ENCODE measurements at places on chromosomes 7 and 10.

DNA sequence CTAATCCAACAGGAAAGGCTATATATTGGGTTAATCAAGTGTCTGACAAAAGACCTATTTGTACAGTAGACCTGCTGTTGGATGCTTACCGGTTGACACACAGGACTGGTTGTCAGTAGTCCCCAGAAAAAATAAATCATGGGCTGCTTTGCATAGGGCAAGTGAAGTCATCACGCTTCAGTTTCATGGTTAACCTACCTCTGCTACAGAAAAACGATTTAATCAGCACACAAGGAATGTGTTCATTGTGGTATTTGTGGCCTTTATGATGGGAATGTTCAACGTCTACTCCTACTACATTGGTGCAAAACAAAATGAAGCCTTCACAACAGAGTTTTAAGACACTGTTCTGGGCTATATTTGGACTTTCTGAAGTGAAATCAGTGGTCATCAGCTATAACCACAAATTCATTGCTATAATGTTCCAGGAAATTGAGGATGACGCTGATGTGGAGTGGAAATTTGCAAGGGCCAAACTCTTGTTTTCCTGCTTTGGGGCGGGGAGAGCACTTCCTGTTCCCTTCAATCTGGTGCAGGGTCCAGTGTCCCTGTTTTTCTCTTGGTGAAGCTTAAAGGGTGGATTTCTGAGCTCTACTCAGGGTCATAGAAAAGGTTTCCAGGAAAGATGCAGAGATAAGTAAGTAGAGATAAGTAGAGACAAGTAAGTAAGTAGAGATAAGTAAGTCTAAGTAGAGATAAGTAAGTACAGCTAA, 39.3 kb upstream of the GGCT start:
- DNase-seq = no peak

DNA sequence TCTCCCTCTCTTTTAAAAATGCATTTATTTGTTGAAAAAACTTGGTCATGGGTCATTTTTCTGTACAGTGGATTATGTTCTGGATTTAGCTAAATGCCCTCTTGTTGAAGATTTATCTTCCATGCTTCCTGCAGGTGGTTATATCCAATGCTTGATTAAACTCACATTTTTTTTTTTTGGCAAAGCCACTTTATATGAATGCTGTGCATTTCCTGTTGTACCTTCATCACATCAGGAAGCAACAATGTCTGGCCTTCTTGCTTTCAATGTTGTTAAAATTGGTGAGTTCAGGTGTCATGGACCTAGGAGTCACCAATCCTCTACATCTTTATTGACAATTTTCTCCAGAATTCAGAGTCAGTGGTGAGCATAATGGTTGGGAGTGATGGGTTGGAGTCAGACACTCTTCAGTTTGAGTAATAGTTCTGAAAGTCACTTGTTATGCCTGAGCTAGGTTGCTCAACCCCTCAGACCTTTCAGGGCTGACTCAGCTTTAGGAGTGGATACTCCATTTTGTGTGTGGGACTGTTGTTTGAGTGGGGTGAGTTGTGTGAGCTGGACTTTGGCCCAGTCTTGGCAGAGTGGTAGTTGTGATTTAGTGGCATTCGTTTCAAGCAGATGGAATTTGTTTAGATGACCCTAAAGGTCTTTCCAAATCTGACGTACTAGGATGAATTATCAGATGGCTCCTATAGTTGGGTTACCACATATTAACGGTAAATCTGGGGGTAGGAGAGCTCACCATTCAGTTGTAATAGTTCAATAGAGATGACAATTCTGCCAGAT, 213.5 kb upstream of the ZNF32 start:
- DNase-seq = peak; percentile 98

DNA sequence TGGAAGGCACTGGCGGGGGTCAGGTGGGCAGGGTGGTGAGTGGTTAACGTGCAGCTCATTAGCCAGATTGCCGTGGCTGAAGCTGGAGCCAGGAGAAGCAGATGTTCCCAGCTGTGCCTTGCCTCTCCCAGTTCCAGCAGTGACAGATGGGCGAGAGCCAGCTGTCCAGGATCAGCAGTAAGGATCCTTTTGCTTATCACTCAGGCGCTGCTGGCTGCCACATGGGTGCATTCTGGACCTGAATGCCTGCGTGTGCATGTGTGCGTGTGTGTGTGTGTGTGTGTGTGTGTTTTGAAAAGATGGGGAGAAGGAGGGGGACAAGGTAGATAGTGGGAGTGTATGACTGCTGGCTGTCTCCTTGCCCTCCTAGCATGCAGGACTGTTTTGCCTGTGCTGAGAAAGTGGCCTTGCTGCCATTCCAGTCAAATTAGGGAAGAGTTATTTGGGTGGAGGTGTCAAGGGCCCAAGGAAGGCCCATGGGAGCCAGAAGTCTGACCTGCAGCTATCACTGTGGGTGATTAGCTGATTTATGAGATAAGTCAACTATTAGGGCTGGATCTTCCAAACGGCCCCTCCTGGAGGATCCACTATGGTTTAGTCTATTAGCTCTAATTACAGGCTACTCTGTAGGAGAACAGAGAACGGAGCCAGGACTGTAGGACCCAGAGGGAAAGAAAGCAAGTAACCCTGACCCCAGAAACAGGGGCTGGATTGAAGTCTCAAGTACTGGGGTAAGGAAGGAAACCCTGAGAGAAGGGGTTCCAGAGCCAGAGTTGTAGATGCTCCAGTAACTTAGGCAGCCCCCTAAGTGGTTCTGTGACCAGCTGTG, 3.3 kb downstream of the EPHA1 start:
- DNase-seq = no peak

- no peak for DNase-seq
Observed at GRCh38 chr10:129096065-129096984, 370.7 kb upstream of the MGMT start.

GRCh38 chr10:122044045-122044661, 55.2 kb downstream of the TACC2 start:
- no peak for DNase-seq

- peak; percentile 38 for DNase-seq
Observed at GRCh38 chr7:2567679-2568278, 9.0 kb downstream of the IQCE start.

- no peak for DNase-seq
Observed at GRCh38 chr7:33627741-33628140, 277.6 kb upstream of the BMPER start.

DNA sequence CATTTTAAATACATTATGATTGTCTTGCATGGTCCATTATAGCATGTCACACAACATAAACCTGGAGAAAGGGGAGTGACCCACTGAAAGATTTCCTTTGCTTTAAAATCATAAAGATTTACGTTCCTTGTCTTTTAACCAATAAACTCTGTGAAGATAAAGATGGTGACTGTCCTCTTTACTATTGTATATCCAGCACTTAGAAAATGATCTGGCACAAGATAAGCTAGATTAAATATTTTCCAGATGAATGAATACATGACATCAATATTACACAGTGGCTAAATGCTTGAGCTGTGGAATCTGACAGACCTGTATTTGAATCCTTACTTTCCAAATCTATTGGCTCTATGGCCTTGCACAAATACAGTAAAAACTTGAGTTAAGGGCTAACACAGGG, 938.4 kb downstream of the SORCS1 start:
- peak; percentile 30 for DNase-seq

Data from EL (cell line).